ENCODE measurements at places on chromosomes 1 and 21.

DNA sequence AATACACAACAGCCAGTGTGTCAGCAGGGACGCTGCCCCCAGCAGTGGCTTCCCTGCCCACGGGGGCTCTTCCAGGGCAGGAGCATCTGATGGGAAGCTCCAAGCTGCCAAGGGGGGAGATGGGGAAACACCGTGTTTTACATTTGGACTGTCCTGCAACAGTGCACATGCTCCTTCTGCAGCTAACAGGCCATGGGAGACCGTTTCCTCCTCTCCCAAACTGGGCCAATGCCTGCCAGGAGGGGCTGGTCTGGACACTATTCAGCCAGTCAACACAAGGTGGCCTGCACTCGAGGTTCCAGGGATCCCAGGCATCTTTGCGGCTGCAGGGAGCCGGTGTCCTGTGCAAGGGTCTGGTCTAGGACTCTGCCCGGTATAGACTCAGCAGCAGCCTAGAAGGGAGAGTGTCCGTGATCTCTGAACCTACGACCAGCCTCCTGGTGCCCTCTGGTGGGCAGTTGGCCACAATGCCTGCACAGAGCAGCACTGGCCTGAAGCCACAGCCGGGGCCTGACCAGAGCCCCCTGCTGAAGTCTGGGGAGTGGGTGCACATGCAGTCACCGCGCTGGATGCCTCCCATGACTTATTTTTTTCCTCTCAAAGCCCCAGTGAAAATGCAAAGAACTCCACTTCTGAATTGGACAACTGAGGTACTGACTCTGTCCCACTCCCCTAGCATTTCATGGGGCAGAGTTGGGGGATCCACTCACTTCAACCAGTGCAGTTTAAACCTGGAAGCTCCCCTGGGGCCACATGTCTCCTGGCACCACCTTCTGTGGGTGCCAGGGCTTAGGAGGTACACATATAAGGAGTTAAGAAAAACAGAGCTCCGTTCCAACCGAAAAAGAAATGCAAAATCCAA is 33.3 kb downstream of the RCC2 start:
- peak; percentile 66 for DNase-seq

GRCh38 chr1:233256191-233256590 is 39.3 kb downstream of the PCNX2 start:
- DNase-seq, result no peak

DNA sequence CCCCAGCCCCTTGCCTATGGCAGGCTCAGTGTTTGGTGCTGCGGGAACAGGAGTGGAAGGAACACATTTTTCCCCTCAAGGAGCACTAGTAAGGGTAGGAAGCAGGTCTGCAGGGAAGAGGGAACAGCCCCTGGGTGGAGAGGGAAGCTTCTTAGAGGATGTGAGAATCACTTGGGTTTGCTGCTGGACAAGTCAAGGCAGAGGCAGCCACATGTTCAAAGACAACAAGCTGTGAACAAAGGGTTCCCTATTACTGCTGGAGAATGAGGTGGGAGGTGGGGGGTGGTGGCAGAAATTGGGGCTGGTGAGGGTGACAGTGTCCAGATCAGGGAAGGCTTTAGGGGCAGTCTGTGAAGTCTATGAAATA is 24.8 kb upstream of the CITED4 start:
- DNase-seq, result no peak

GRCh38 chr21:35779690-35780570 is 280.4 kb downstream of the SETD4 start:
- peak; percentile 99 for DNase-seq

DNA sequence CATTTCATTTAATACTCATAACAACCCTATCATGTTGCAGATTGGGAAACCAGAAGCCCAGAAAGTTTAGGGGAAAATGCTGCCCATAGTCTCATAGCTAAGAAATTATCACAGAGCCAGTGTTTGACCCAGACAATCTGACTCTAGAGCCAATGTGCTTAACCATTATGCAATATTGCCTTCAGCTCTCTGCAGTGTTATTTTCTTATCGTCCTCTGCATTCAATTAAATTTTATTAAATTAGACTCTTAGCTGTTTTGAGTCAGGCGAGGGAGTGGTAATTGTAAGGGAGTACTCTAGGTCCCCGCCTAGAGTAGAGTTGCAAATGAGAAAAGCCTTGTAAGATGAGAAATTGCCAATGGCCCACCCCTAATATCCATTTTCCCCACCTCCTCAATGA is 191.1 kb downstream of the TTLL7 start:
- DNase-seq, result no peak

- no peak for DNase-seq
These were observed 444.7 kb upstream of the VAMP3 start for GRCh38 chr1:7326366-7326765.

GRCh38 chr1:14853518-14853917 is 255.0 kb downstream of the KAZN start:
- no peak for DNase-seq

GRCh38 chr1:43319766-43320165 is 17.9 kb upstream of the MPL start:
- no peak for DNase-seq

DNA sequence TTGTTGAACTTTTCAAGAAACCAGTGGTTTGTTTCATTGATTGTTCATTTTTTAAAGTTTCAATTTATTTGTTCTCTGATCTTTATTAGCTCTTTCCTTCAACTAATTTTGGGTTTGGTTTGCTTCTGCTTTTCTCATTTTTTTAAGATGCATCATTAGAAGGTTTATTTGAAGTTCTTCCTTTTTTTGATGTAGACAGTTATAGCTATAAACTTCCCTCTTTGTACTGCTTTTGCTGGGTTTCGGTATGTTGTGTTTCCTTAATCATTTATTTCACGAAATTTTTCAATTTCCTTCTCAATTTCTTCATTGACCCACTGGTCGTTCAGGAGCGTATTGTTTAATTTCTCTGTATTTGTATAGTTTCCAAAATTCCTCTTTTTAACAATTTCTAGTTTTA is 133.3 kb upstream of the GPR52 start:
- no peak for DNase-seq

- no peak for DNase-seq
These were observed 75.2 kb downstream of the CATSPERE start for GRCh38 chr1:244536316-244536715.

- DNase-seq, result peak; percentile 27
These were observed 48.2 kb downstream of the SYT2 start for GRCh38 chr1:202662081-202662480.
